ENCODE measurements at places on chromosomes 1 and 21.

DNA sequence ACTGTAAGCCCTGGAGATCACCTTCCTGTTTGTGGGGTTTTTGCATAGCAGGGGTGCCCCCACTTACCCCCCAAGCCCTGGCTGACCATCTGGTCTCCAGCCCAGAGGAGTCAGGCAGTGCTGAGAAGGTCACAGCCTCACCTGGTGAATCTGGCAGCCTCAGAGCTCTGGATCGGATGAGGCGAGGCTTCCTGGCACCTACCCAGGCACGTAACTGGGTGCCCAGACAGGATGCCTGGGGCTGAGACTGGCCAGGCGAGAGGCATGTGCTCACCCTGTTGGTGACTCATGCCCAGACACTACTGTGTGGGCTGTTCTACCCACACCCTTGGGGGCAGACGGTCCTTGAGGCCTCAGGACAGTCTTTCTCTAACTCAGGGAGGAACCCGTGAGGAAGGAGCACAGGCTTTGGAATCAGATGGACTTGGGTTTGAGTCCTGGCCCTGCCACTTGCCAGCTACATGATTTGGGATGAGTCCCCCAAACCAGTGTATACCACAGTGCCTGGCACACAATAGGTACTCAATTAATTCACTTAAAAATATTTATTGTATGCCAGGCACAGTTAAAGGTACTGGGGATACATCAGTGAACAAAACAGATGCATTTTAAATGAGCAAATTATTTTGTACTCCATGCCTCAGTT, 15.1 kb upstream of the PADI3 start:
- no peak for DNase-seq

DNA sequence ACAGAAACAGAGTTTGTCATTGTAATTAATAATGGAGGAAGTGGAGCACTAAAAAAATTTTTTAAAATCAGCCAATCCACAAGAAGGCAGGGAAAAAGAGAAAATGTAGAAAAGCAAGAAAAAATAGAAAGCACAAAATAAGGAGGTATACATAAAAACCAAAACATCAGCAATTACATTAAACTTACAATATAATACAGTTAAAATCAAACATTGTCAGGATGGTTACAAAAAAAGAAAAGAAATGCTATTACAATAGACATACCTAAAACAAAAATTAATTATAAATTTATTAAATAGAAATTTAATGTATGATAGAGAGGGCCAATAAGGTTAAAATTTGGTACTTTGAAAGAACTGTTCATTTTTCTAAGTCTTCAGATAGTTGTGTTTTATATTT, 38.7 kb downstream of the PRSS38 start:
- no peak for DNase-seq

GRCh38 chr1:204826970-204827369, 43.7 kb upstream of the NFASC start:
- DNase-seq, result peak; percentile 51

DNA sequence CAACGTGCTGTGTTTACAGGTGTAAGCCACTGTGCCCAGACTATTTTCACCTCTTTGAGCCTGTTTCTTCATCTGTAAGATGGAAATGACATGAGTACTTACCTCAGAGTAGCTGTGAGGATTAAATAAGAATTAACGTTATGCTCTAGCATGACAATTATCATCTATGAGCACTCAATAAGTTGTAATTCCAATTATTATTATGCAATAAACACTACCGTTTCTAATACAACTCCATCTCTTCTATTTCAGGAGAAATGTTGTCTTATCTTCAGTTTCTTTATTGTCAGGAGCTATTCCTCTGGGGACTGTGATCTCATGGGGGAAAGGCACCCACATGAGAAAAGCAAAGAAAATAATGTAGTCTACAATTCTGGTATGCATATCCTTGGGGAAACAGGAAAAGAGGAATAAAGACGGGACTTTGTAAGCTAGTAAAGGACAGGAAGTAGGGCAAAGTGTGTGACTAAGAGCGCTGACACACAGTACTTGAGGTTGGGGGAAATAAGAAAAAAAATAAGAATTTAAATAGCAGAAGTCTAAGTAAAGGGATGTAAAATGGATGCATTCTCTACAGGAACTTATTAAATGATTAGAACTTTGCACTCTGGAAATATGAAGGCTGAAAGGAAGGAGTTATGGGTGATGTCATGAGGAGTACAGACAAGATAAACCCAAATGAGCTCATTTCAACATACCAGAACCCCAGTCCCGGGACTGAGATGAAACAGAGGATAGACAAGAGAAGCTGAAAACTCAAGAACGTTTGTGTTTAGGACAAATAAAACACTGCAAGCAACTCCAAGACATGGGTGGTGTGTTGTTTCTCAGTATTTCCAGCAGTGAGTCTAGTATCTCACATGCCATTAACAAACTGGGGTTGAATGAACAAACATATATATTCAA, 9.8 kb downstream of the PHC2 start:
- DNase-seq, result no peak

GRCh38 chr1:234222561-234223280, 150.5 kb upstream of the COA6 start:
- DNase-seq, result no peak

GRCh38 chr1:244264163-244264562, 187.5 kb downstream of the ADSS2 start:
- no peak for DNase-seq

GRCh38 chr1:187654635-187655034, 825.9 kb downstream of the PLA2G4A start:
- no peak for DNase-seq

DNA sequence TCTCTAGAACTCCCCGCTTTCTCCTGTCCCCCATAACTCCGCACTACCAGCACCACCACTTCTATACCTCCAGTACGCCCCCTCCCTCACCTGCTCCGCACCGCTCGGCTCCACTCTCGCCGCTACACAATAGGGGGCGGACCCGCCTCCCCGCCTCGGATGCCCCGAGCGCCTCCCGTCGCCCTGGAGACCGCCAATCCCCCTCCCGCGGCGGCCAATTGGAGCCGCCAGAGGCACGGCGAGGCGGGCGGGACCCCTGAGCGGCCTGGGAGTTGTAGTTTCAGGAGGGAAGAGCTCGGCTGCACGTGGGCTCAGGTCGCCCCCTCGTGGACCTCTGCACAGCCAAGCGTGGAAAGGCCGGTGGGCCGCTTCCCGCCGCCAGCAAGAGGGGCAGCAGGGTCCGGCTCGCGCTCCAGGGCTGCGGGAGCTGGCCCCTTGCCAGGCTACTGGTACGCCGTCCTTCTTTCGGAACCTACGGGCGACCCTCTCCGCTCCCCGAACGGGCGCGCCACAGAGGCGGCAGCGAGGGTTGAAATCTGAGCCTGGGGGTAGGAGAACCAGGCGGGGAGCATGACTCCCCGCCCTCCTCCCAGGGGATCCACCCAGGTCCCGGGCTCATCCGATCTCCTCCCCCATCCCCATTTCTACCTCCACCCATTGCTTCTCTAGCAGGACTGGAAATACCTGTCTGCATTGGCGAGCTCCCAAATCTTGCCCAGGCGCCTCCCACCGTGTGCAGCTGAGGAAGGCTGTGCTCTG, at the start of gene IGSF9:
IGSF9 (minus strand) TSS at position 131 of the 759 bp plus-strand sequence. CDS start 2,159 bp downstream, outside the sequence.
- peak; percentile 70 for DNase-seq

DNA sequence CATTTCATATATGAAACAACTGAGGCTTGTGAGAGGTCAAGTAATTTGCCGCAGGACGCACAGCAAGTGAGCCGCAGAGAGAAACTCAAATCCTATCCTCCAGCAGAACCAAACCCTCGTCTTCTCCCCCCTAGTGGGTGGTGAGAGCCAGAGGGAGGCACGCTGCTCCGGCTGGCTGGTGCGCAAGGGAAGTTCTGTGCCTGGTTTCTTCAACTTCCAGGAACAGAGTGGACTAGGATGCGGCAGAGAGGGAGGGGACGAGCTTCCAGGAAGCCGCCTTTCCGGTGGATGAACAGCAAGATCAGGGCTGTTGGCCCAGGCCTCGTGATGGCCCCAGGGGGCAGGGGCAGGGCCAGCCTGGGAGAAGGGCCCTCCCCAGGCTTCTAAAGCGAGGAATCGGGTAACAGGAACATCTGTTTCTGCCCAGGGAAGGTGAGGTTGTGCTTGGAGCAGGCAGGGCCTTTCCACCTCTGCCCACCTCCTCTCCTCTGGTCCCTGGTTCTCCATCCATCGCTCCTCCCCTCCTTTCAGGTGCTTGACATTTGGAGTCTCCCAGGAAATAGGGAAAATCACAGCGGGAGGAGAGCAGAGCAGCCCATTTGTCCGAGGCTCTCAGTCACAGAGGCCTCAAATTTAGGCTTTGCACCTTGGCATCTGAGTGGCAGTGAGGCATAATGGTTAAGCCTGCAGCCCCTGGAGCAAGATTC, 16.8 kb upstream of the PDIK1L start:
- DNase-seq, result no peak

GRCh38 chr21:30382201-30382600, 10.1 kb upstream of the KRTAP13-2 start:
- no peak for DNase-seq

GRCh38 chr1:221217029-221217428, 337.8 kb downstream of the HLX start:
- DNase-seq, result no peak

DNA sequence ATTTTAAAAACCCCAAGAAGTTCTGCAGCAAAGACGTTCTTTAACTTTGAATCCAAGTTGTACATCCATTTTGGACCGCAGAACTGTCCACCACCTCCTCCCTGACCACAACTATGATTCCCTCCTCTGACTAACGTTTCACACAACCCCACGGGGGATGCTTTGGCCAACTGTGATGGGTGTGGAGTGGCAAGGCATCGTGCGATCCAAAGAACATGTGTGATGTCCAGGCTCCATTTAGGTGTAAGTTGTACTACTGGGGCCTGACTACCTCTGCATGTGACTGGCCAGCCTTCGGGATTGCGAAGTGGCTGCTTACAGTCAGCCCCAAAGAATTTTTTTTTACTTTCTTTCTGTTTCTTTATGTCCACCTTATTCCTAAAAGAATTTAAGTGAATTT, 6.7 kb downstream of the KCNJ15 start:
- no peak for DNase-seq

DNA sequence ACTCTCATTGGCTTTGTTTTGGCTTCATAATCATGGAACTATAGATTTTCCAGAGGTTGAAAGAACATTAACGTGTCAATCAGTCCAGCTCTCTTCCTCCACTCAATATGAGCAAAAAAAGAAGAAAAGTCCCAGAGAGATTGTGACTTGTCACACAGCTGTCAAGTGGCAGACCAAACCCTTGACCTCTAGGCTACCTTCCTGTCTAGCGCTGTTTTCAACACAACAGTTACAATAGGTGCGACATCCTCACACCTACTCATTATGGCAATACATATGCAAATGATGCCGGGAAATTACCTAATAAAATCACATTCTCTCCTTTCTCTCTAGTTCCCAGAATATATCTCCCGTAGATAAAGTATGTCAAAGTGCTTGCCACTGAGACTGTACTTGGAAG, 1.1 kb downstream of the WARS2 start:
- peak; percentile 16 for DNase-seq

GRCh38 chr1:63223426-63223825, 98.9 kb upstream of the FOXD3 start:
- DNase-seq, result no peak

GRCh38 chr1:207335138-207335537, 13.7 kb downstream of the CD55 start:
- DNase-seq, result no peak

DNA sequence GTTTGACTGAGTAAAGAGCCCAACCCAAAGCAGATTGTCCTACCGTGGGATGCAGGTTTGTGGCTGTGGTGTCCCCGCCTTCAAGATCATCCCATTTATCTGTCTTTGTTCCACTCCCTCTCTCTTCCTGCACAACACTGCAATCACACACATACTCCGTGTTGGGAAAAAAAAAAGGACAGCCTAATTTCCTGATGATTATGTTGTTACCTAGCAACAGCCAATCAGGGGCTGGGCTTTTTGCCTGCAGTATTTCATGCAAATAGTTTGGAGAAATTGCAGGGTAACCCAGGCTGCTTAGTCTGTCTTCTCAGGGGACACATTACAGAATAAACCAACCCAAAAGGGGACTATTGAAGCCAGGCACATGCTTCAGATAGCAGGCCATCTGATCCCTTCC, 38.3 kb downstream of the PHC2 start:
- DNase-seq, result no peak

GRCh38 chr1:5189384-5189783, 535.0 kb downstream of the AJAP1 start:
- DNase-seq, result no peak

GRCh38 chr1:231971397-231972110, 345.0 kb downstream of the DISC1 start:
- DNase-seq, result no peak

DNA sequence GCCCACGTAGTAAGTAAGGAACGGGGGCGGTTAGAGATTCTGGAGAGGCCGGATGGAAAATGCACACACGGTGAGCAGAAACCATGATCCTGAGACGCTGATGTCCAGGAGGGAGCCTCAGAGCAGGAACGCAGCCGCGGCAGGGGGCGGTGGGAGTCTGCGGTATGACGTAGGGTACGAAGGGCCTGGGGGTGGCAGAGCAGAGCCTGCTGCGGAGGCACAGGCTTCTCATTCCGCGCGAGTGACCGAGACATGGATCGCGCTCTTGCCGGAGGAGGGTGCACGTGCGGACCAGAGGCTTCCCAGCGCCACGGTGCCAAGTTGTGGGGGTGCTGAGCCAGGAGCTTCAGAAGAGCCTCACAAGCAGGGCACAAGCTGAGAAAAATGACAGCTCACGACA, 176.2 kb downstream of the KIF26B start:
- no peak for DNase-seq

GRCh38 chr1:197921235-197922069, 4.3 kb downstream of the LHX9 start:
- no peak for DNase-seq

GRCh38 chr1:214467078-214467585, 84.3 kb downstream of the PTPN14 start:
- DNase-seq, result no peak

DNA sequence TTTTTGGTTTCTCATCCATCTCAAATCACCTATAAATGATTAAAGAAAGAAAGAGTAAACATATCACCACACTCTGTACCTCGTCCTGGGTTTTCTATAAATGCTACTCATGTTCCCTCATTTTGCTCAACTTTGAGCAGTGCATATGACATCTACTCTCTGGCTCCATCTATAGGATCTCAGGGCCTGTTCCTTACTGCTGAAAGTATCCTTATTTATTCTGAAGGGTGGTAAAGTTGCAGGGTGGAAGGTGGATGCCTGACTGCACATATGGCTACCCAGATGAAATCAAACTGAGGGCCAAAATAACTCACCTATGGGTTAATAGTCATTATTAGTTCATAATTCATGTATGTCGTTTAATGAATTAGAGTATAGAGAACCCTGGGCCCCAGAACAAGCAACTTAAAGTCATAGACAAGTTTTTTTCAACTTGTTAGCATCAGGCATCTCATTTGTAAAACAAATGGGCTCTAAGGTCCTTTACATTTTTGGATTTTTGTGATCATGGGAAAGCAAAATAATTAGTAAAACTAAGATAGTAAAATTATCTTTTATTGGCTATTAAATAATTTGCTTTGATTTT, 46.5 kb downstream of the NCF2 start:
- no peak for DNase-seq

Data from activated CD4-positive, alpha-beta T cell treated with anti-CD3 and anti-CD28 coated beads for 48 hours (primary cell).